ENCODE measurements at places on chromosomes 1 and 21.
A peak's percentile ranks its signal among the peaks of the same experiment; 100 is the strongest.

DNA sequence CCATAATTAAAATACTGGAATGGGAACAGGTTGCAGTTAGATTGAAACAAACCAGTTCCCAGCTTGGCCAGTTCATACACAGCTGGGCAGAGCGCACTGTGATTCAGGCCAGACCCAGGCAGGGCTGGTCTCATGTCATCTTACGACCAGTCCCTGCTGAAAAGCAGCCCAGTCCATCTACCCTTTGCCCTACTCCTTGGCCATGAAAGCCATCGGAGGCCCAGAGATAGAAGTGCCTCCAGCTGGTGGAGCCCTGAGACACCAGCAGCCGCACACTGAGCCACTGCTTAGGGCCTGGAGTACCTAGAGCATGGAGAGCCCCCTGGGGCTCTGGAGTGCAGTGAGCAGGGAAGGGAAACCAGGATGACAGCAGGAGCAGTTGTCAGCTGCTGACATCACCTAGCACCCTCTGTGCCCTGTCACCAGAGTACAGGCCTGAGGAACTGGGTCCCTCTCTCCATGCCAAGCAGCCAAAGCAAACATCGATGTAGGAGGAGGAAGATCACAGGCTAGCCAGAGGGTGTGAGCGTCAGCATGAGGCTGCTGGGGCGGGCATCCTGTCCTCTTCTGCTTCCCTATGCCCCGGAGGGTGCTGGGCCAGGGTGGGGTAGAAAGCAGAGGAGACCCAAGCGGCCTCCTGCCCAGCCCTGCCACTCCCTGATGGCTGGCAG is 34.2 kb upstream of the TMEM125 start:
- no peak for DNase-seq

DNA sequence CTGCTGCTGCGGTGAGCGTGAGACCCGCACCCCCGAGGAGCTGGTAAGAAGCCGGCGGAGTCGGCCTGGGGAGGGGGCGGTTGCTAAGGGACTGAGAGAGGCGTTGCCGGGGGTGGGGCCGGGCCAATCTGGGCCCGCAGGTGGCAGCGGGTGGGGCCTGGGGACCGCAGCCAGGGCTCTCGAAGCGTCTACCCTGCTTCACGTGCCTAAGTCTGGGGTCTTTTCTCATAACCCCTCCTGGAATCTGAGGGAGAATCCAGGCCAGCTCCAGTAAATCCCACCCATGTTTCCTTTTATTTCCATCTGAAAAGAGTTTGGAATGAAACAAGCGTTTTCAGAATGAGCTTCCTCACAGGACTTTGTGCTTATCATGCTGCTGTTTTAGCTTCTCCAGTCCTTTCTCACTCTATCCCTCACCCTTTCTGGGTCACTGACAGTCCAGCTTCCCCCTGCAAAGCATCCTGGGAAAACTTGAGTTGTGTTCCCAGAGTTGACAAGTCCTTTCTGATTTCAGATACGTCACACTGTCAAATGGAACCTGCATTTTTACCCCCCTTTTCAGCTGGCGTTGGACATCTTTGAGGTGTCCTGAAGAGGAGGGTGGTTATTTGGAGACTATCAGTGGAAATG is 431 bp downstream of the CLCN6 start:
- DNase-seq, result no peak

DNA sequence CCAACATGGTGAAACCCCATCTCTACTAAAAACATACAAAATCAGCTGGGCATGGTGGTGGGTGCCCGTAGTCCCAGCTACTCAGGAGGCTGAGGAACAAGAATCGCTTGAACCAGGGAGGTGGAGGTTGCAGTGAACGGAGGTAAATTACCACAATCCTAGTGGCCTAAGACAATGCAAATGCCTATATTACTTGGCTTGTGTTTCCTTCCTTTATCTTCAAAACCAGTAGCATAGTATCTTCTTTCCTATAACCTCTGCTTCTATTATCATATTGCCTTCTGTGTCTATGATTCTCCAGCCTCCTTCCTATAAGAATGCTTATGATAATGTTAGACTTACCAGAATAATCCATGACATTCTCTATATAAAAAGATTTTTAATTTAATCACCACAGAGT is 156.2 kb upstream of the RGS18 start:
- no peak for DNase-seq

- DNase-seq, result no peak
Observed at GRCh38 chr1:209427277-209427676, 156.2 kb upstream of the CAMK1G start.

DNA sequence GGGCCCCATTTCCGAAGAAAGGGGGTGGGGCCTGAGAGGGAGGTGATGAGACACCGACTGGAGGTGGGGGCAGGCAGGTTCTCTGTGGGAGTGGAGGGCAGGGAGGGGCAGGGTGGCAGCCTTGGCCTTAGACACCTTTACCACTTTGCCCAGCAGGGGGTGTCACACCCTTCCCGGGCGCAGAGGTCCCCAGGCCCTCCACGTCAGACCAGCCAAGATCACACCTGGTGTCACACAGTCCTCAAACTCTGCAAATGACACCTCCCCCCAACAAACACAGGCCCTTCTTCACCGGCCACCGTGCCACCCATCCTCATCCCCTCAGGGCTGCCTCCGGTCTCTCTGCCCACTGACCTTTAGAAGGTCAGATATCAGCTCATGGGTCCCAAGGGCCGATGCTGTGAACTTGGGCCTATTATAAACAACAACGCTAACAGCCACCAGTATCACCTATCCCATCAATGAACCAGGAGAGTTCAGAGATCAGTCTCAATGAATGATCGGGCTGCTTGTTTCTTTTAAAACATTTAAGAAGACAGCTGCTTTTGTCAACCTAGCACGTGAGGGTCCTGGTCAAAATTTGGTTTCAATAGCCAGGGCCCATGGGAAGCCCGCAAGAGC is 103.9 kb downstream of the CASZ1 start:
- DNase-seq, result peak; percentile 49

DNA sequence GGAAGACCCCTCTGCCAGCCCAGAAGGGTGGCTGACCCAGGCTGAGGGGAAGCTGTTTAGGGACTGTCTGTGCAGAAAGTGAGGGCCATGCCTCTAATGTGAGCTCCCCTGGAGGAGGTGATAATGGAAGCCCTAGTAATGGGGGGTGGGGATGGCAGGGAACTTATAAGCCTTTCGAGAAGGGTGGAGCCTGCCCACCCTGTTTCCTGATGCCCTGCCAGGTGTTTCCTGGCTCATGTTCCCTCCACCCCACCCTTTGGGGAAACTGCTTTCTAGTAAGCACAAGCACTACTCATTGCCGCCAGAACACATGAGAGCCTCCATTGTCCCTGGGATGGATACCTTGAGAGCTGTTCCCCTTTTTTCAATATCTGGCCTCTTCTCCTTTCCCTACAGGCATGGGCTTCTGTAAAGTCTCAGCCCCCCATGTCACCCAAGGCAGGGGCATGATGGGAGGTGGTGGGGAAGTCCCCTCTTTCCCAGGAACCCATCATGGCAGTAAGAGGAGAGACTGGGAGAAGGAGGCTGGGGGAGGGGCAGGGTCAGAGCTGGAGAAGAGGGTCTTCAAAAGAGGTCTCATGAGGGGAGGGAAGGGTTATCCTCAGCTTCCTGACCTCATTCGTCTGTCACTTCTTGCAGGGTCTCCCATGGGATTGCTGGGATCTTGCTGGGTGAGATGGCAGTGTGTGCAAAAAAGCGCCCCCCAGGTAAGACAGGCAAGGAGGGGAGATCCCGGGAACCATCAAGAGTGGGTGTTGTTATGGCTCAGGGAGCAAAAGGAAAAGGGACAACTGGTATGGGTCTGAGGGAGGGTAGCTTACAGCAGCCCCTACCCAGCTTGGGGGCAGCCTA is 2.4 kb downstream of the ATP8B2 start:
- no peak for DNase-seq

DNA sequence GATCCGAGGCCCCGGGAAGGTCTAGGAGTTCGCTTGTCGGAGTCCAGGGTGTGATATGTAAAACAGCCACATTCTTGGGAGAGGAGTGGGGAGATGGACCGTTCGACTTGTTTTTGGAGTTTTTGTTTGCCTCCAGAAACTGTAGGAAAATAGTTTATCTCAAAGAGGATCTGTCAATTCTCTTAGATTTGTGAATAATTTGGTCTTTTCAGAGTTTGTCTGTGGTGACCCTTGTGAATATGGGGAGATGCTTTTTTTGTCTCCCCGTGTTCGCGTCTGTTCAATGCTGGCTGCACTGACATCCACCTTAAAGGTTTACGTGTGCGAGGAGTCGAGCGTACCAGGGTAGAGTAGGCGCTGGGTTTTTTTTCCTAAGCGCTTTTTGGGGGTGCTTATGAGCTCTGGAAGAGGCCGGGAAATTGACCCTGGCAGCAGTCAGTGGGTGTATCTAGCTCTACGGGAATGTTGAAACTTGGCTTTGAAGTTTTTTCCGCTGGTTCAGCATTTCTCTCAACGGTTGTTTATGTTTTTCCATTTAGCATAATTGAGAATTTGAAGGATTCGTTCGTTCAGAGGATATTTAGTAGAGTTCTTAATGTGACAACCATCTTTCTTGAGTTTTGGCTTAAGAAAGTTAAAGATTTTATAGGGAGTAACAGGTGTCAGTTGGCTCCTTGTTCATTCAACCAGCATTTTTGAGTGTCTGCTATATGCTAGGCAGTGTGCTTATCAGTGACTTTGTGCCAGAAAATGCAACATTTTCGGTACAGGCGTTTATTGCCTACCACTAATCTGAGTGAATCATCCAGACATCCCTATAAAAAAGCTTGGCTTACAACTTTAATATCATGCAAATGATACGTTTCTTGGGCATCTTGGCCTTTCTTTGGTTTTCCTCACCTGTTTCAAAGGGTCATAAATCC is 1.2 kb downstream of the SZRD1 start:
- no peak for DNase-seq

DNA sequence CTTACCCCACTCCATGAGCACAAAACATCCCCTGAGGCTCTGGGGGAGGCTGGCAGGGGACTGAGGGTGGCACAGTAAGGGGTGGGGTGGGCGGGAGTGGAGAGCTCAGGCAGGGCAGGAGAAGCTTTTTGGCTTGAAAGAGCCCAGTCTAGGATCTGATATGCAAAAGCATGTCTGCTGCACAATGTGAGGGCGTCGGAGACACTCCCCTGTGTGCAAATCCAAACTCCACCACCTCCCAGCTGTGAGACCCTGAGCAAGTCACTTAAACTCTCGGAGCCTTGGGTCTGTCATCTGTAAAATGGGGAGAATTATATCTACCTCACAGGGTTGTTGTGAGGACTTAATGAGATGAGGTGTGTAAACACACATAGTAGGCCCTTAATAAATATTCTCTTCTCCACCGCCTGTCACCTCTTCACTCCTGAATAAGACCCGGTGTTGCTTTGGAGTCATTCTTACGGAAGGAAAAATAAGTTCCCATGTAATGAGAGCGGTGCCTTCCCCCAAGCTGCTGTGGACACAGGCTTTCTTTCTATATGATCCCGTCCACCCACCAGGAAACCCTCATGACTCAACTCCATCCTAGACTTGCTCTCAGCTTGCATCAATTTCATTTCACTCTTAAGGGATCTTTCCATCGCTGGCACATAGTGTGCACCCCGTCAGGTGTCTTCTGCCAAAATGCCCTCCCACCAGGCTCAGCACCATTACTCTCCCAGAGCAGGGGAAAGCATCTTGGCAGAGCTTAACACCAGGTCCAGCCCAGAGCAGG is 12.5 kb downstream of the KCNN3 start:
- DNase-seq, result no peak

DNA sequence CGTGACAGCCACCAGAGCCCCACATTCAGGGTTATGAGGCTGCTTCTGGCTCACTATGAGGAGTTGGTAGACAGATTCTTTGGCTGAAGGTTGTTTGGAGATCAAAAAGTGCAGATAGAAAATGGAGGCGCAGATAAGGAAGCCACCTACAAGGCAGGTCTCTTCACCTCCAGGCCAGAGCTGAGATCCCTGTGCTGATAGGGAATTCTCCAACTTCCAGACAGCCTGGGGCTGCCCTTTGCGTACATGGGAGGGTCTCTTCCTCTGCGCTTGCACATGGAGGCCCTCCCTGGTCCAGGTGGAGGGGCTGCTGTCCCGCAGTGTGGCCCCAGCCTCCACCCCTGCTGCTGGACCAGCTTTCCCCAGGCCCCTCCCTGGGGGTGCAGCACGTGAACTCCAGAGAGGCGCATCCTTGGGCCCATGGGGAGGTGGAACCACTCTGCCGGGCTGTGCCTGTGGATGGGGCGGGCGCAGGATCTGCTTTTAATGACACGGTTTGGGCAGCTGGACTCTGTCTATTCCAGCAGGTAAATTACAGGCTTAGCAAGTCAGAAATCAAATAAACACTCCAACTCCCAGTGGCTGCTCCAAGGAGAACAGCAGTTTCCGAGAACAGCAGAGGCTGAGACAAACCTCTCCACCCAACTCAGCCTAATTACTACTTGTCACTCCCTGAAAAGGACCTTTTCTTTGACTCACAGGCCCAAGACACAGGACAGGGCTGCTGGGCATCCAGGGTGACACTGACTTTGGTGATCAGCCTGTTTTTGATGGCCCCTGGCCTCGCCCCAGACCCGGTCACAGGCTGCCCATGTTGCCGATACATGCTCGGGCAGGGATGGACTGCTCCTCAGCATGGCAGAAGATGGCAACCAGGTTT is 12.4 kb downstream of the OXCT2 start:
- no peak for DNase-seq

DNA sequence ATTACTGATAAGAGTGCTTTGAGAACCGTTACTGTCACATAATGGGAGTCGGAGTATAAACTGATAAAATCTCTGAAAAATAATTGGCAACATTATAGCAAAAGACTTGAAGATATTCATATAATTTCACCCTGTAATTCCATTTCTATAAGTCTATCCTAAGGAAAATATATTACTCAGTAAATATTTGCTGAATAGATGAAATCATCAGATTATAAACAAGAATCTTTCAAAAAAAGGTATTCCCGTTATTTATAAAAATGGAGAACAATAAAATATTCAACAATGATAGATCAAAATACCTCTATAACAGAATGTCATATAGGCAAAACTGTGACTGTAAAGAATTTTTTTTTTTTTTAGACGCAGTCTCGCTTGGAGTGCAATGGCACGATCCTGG is 42.4 kb upstream of the PTCH2 start:
- DNase-seq, result no peak

GRCh38 chr1:207902566-207902965 is 8.4 kb downstream of the CD34 start:
- DNase-seq, result no peak

DNA sequence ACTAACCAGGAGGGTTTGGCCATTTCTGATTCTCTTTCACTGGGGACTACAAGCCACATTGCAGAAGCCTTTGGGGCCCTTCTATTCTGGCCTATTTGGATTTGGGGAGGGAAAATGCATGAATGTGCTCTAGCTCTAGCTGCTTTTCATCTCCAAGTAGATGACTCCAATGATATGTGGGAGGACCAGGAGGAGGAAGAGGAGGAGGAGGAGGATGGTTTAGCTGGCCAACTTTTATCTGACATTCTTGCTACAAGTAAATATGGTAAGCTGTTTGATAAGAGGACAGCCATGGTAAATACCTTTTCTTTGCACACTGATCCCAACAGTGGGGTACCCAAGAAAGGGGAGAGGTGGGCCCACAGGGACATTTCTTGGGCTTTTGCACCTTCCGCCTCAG is 14.0 kb upstream of the SHISA4 start:
- DNase-seq, result no peak

DNA sequence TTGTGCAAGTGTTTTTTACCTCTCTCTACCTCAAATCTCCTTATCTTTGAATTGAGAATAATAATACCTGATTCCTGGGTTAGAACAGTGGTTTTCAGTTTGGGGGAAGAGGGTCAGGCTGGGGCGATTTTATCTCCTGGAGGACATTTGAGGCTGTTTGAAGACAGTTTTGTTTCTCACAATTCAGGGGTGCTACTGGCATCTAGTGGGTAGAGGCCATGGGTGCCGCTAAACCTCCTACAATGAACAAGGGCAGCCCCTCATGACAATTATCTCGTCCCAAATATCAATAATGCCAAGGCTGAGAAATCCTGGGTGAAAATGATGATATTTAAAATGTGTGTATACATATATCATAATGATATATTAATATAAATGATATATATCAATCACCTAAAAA is 139.1 kb upstream of the USH2A start:
- DNase-seq, result no peak

Measured in stimulated activated CD8-positive, alpha-beta memory T cell treated with anti-CD3 and anti-CD28 coated beads, Interleukin-15, amount 100 ng/mL, for 1 hour (primary cell).